ENCODE measurements at places on chromosomes 1 and 21. TPM values are rescaled to one million over a fixed set of nuclear protein-coding genes. Genes with fewer than 3 reads are reported as not detected.

Gene TOE1
- 8.2 TPM for polyA plus RNA-seq

Gene ZNF593OS
- polyA plus RNA-seq, result 0.81 TPM

Gene LCA5L
- polyA plus RNA-seq, result 2.4 TPM

Gene FALEC
- 0.71 TPM for polyA plus RNA-seq

Gene KRTAP7-1
- not detected for polyA plus RNA-seq

Gene AVPR1B
- polyA plus RNA-seq, result not detected

Gene TSACC
- 1.3 TPM for polyA plus RNA-seq

Gene CHIA
- not detected for polyA plus RNA-seq

Gene TNFRSF1B
- polyA plus RNA-seq, result 1.1 TPM

GRCh38 chr1:226749467-226749866 is 10.4 kb upstream of the ITPKB start:
- no peak for DNase-seq

- no peak for DNase-seq
Measured at GRCh38 chr1:224554620-224555259, 61.4 kb upstream of the CNIH3 start.

- DNase-seq, result peak; percentile 93
Measured at GRCh38 chr1:165854101-165854845, 26.9 kb downstream of the UCK2 start.

- DNase-seq, result peak; percentile 71
Measured at GRCh38 chr21:44949779-44950198, 10.0 kb downstream of the SLX9 start.

GRCh38 chr1:218616681-218617080 is 271.5 kb downstream of the TGFB2 start:
- no peak for DNase-seq

DNA sequence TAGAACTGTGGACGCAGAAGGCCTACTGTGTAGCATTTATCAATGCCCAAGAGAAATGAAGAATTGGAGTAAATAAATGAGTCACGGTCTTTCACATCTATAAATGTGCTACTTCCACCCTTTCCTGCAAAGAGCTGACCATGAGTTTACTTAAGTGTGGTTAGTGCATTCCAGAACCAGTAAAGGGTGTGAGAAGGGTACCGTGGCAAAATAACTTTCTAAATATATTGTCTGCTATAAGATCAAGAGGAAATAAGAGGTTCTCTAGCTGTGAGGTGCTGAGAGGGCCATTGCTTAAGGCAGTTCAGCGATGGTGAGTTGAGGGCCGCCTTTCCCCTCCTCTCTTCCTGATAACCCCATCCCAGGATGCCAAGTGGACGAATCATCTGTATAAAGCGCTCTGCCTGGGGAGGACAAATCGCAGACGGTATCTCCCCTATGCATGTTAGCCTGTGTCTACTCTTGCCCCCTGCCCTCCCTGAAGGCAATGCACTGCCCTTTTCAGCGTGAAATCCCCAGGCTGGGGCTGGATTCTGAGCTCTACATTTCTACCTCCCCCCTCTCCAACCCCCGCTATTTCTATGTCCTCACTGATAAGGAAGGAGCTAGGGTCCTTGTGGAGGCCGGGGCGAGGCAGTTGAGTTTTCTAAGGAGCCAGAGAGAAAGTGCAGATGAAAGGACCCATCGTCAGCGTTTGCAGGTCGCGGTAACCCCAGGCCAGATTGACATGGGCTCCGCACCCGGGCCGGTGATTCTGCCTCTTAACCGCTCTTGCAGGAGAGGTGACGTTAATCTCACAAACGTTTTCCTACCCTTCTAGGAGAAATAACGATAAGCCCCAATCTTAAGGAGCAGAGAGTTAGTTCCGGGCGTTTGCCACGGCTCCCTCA is 1.5 kb upstream of the NCAM2 start:
- DNase-seq, result no peak

DNA sequence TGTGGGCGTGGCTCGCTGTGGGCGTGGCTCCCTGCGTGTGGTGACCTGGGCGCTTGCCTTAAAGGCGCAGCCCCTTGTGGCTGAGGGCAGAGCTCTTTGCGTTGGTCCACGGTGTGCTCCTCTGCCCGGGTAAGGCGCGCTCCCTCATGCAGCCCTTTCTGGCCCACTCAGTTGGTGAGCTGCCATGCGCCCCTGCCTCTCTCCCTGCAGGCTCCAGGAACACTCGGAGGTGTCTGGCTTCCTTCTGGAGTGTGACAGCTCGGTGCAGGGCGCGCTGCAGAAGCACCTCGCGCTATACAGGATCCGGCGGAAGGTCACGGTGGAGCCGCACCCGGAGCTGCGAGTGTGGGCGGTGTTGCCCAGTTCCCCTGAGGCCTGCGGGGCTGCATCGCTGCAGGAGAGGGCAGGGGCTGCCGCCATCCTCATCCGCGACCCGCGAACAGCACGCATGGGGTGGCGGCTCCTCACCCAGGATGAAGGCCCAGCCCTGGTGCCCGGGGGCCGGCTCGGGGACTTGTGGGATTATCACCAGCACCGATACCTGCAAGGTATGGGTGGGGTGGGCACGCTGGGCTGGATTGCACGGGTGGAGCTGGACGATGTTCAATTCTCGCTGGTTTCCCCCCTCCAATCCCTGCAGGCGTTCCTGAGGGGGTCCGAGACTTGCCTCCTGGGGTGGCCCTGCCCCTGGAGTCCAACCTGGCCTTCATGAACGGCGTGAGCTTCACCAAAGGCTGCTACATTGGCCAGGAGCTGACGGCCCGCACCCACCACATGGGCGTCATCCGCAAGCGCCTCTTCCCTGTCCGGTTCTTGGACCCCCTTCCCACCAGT is 9.1 kb downstream of the IBA57 start:
- peak; percentile 21 for DNase-seq

DNA sequence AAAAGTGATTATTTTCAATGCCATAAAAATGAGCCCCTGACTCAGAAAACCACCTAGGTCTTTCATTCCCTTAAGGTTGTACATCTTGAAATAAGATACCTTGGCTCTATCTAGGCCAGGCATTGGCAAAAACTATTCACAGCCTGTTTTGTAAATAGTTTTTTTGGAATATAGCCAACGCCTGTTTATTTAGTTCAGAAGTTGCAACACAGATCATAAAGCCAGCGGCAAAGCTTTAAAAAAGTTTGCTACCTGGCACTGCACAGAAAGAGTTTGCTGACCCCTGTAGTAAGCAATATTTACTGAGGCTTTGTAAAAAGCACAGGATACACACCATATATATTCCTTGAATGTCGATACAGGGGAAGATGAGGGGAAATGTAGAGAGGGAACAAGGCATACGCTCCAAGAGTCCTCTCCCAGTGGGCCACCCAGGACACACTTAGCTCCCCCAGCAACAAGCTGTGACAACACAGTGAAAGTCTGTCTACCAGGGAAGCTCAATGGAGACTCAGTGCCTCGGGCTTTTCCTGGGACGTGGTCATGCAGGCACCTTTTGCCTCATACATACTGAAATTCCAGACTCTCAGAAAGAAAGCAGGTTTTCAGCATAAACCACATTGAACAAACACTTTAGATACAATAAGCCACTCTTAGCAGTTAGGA is 20.5 kb downstream of the TARBP1 start:
- no peak for DNase-seq

DNA sequence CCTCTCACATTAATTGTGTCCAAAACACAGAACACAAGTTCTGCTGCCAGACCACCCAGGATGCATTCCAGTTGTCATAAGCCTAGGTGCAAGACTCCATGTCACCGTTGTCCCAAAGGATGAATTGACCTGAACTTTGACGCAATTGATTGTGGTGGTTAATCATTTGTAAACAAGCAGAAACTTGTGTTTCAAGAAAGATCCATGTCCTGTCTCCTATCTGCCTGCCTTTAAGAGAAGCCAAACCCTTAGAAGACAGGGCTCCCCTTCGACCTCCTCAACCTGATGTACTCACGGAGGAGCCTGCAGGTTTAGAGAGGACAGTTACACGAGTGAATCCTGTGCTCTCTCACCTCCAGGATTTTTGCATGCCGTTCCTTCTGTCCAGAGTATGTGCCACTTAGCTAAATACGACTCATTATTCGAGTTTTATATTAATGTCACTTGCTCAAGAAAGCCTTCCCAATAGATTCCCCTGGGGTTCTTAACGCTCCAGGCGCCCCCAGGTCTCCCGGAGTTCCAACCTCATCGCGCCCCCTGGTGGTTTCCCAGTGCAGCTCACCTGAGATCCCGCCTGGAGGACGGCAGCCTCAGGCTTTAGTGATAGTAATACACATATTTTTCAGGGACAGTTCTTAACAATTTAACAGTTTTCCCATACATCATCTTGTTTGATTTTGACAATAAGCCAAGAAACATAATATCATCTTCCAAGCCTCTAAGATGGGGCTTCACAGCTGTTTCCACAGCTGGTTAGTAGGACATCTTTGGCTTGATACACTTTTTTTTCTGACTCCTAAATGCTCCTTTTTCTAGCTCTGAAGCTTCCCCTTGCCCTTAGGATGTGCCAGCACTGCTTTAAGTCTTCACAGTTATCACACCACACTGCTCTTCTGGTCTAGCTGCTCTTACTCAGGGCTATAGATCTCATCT is 2.4 kb upstream of the C8B start:
- DNase-seq, result peak; percentile 36

DNA sequence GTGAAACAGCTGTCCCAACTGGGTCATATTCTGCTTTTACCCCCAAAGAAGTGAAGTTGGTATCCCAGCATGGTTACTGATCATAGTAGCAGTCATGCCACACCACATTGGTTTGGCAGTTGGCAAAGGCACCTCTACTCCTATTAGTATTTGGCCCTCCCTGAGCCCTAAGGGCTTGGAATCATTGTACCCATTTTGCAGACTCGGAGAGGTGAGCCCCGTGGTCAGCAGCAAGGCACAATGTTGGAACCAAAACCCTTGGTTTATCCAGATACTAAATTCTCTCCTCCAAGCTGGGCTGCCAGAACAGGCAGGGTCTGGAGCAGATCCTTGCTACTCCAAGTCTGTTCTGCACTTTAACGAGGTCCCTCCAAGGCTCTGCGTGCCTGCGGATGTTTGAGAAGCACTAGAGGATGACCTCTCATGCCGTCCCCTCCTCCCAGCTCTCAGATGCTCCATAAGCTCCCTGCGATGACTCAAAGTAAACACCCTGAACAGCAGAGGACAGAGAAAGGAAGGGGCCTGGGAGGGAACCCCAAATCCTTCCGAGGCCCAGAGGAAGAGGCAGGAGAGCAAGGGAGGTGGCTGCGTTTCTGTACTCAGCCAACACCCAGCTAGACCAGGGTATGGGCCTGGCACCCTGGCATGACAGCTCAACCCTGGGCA is 89.3 kb downstream of the PAX7 start:
- no peak for DNase-seq

DNA sequence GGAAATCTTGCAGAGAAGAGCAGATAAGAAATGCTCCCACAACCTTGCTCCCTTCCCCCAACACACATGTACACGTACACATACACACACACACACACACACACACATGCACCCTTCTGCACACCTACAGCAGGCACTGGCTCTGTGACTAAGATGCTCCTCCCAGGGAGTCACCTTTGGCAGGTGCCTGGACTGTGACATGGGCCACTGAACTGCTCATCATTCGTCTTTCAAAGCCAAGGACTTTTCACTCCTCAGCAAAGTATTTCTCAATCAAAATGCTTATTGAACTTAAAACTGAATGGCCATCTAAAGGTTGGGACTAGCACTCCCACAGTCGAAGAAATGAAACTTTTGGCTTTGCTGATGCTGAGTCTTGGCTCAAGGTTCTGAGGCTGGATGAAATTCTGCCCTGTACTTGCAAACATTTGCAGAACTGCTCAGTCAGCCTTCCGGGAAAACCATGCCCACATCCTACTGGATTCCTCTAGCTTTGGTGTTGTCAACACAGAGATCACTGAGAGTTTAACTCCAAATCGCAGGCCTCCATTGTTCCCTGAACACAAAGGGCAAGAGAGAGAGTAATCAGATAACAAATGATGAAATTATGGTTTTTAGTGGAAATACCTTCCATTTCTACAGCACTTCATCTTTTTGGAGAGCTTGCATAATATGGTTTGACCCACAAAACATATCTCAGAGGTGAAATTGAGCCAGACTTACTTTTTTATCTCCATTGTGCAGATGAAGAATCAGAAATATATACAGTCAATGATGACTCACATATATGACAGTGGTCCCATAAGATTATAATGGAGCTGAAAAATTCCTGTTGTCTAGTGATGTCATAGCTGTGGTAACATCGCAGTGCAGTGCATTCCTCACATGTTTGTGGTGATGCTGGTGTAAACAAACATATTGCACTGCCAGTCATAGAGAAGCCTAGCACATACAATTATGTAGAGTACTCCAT is 72.4 kb upstream of the BCAR3 start:
- peak; percentile 91 for DNase-seq

DNA sequence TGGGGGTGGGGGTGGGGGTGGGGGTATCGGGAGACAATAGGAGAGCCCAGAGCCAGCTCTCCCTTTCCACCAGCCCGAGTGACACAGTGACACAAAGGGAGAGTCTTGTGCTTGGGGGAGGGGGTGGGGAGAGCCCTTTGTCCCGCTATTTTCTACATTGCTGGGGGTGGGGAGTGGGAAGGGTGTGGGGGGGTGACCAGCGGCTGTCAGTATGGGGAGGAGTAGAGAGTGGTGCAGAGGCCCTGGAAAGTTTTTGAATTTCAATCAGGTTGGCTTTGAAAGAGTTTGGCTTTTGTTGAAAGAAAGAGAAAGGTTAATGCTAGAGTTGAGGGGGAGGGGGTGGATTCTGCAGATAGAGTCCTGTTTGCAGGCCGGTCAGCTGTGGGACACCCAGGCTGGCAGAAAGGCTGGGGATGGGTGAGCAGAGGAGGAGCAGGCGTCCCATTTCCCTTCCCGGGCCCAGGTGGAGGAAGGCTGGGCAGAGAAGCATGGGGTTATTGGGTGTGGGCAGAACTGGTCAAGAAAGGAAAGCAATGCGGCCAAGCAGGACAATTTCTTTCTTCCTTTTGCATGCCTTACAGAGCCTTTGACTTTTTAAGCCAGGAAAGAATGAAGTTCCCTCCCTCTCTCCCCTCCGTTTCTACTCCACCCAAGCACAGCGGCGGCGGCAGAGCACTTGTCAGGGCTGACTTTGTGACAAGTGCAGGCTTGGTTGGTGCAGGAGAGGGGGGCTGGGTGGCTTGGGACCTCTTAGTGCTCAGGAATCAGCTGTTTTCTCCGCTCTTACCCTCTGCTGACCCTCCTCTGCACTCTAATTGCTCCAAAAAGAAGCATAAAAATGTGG is 96.2 kb downstream of the RNF220 start:
- no peak for DNase-seq

DNA sequence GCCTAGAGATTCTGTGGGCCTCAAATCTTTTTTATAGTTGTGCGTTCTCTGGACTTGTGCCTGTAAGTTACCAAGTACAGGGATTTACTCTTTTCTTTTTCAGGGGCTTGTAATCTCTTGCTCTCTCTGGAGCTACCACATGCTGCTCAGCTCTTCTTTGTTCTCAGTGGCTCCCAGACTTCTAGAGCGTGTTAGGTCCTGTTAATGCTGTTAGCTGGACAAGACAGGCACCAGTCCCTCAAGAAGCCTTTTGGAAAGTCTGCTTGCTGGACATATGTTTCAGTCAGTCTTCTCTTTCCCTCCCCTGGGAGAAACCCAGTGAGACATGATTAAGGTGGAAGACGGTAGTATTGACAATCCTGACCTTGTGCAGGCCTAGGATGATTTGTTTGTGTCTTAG is 29.4 kb downstream of the KCNK2 start:
- DNase-seq, result no peak

GRCh38 chr1:147545133-147545532 is 3.8 kb downstream of the BCL9 start:
- DNase-seq, result peak; percentile 83

- no peak for DNase-seq
Measured at GRCh38 chr1:209134001-209134400, 449.5 kb upstream of the CAMK1G start.

GRCh38 chr1:197481101-197481500 is 213.0 kb downstream of the CRB1 start:
- DNase-seq, result no peak
